AG09309 (cell line): ENCODE measurements at places on chromosomes 6 and 20.

DNA sequence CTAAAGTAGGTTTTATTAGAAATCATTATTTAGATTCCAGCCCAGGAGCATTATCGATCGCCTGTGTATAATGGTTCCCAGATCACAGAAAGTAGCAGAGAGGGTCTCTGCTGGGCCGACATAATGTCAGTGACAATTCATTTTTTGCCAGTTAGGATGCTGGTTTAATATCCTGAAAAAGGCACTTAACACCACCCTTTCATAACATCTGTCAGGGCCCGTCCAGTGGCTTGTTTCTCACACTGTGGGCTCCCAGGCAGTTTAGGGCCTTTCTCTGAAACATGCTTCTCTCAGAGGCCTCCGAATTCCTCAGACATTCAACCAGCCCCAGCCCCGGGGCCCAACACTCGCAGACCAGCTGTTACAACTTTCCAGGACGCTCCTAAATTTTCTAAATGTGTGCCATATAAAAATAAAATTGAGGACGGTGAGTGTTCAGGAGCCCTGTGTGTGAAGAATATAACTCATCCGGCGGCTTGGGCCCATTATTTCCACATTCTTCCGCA lies 108.6 kb upstream of the EYA4 start:
- no peak for DNase-seq

GRCh38 chr20:19633985-19634384 lies 124.1 kb upstream of the RIN2 start:
- peak; percentile 61 for DNase-seq

- no peak for DNase-seq
Measured at GRCh38 chr6:52361945-52362442, at the start of gene PAQR8. Gene PAQR8, plus strand, starts transcription at chr6:52362151. Its CDS starts 41,063 bp downstream, at chr6:52403214.

GRCh38 chr6:15800841-15801617 lies 138.2 kb upstream of the DTNBP1 start:
- DNase-seq: no peak

DNA sequence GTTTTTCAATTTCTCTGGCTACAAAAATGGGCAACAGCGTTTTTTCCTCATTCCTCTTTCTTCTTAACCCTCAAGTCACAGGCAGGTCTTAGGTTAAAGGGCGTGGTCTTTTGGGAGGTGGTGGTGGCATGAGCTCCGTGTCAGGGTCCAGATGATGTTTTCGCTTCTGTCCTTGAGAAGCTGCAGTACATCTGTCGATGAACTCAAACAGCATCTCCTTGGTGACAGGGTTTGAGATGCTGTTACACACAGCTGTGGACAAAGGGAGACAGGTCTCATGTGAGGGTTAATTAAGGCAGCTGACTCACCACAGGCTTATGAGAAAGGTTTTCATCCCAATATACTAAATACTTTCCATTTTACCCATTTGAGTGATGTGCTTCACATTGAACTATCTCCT lies 350.8 kb downstream of the RNGTT start:
- DNase-seq: no peak

- DNase-seq: no peak
Measured at GRCh38 chr20:39452583-39453340, 490.6 kb downstream of the DHX35 start.

DNA sequence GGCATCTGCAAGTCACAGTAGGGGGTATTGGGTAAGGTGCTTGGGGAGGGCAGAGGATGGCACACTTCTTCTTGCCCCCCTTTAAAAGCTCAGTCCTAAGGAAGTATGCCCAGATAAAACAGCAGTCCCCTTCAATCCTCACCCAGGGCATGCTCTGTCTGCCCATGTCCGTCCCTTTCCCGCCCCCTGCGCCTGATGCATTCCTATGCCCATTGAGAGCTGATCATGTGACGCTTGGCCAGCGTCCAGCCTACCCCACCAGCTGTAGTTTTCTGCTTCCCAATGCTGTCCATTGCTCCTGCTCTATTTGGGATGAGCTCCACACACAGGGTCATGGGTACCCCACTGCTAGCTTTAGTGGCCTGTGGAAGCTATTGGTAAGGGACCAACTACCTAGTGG lies 8.3 kb downstream of the SIGLEC1 start:
- no peak for DNase-seq

DNA sequence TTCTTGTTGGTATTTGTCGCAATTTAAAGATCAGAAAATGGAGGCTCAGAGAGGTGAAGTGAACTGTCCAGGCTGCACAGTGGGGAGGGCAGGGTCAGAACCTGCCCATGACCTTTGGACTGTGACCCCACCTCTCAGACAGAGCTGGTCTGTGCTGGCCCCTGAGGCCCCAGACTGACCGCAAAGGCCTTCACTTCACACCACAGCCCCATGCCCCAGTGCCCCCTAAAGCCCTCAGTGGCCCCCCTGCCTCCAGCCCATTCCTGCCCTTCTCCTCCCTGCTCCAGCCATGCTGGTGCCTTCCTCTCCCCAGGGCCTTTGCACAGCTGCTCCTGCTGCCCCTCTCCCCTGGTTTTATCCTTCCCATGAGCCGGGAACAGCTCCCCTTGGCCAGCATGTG lies 9.4 kb upstream of the RBBP8NL start:
- DNase-seq: no peak

DNA sequence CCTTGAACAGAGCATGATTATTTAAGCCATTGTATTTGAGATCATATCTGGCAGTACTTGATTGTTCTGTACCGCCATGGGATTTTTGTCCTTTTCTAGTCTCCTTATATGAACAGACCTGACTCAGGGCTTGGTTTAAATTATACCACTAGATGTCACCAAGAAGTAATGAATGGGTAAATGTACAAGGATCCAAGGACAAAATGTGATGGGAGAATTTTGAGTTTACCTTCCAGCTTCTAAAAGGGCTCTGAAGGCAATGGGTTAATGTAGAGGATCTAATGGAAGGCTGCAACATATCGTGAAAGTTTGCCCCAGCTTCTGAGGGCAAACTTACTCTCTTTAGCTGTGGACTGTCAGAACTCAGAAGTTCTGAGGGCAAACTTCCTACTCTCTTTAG lies 12.0 kb downstream of the RNF8 start:
- no peak for DNase-seq

DNA sequence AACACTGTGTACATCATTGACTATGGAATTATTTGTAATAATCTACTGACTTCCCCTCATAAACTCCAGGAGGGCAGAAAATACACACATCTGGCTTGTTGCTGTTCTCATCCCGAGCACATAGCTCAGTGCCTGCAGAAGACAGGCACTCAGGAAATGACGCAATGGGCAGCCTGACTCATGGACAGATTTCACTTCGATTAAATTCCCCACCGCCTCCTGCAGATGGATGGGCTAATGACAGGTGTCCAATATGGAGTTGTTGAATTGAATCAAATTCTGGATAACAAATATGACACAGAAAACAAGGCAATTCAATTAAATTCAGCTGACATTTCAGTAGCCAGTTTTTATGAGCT lies 9.1 kb downstream of the ANKRD60 start:
- DNase-seq: peak; percentile 82

- no peak for DNase-seq
Measured at GRCh38 chr6:132405143-132405915, 4.1 kb upstream of the MOXD1 start.

DNA sequence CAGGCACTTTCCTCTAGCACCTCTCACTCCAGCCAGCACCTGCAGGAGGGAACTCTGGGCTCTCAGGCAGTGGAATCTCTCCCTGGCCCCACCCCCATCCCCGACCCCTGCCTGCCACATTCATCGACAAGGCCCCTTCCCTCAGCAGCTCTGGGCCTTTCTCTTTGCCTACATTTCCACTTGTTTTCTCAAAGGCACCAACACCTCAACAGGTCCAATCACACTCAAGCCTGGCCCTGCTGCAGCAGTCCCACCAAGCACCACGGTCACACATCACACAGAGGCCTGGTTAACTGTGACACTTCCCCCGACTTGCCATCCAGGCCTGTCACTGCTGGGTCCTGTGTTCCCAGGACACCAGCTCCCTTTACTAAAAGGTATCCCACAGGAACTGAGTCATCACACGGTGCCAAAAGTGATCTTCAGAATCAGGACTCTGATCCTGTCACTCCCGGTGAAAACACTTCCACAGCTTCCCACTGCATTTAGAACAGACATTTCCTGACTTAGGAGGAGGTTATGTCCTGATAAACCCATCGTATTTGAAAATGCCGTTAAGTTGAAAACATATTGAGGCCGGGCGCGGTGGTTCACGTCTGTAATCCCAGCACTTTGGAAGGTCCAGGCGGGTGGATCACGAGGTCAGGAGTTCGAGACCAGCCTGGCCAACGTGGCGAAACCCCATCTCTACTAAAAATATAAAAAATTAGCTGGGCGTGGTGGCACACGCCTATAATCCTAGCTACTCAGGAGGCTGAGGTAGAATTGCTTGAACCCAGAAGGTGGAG lies 54.9 kb downstream of the MYH7B start:
- DNase-seq: no peak

GRCh38 chr6:84568971-84569370 lies 195.4 kb downstream of the TBX18 start:
- peak; percentile 43 for DNase-seq

GRCh38 chr20:38134427-38135270 lies 30.4 kb downstream of the TGM2 start:
- DNase-seq: no peak

DNA sequence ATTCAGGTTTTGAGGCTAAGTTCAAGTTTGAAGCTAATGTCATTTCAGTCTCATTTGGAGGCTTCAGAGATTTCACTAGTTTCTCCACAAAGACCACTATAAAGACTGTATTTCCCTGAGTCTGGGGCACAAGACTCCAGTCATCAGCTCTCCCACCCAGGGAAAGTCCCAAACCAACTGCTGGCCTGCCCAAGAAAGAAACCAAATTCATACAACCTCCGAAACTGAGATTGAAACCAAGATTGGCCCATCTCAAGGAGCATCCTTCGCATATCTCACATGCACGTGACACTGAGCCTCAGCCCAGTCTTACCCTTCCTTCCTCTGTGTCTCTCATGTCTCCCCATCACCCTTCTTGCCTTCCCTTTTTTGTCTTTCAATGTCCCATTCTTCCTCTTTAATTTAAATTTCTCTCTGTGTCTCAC lies 3.5 kb upstream of the LTA start:
- no peak for DNase-seq

- DNase-seq: no peak
Measured at GRCh38 chr6:148441454-148441911, 98.8 kb downstream of the SASH1 start.

DNA sequence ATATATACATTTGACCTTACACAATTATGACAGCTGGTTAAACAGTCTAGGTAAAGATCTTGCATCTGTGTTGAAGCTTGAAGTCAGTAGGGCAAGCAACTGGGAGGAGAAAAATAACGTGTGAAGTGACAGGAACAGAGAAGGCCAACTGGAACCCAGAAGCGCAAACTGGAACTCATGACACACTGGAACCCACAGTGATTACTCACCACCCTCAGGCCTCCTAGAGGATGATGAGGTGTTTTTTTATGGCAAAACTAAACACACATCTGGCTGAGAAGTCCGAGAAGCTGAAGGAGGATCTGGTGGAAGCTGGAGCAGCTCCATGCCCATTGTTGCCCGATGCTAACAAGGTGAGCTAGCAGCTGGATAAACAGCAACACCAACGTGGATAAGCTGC lies 108.1 kb downstream of the TMEM200A start:
- peak; percentile 65 for DNase-seq

DNA sequence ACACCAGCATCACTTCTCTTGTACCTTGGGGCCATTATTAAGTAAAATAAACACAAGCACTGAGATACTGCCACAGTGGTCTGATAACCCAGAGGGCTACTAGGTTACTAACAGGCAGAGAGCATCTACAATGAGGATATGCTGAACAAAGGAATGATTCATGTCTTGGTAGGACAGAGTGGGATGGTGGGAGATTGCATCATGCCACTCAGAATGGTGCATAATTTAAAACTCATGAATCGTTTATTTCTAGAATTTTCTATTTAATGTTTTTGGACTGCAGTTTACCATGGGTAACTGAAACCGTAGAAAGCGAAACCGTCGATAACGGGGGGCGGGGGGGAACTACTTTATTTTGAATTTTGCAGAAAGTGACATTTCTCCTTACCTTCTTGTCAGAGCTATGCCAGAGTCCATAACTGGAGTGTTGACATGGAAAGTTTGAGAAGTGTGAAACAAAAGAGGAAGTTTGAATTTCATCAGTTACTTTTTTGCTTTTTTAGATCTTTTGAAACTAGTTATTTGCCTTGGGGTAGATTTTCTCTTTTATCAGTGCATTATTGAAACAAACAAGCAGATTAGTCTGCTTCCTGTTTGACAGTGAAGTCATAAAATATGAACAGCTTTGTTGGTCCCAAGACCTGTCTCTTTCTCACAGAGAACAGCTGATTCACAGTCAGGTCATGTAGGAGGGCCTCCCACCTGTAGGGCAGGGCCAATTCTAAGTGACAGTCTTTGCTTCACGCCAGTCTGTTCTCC lies 124.9 kb downstream of the KLHL32 start:
- no peak for DNase-seq

- no peak for DNase-seq
Measured at GRCh38 chr20:35280523-35280922, 2.6 kb upstream of the MMP24OS start.

DNA sequence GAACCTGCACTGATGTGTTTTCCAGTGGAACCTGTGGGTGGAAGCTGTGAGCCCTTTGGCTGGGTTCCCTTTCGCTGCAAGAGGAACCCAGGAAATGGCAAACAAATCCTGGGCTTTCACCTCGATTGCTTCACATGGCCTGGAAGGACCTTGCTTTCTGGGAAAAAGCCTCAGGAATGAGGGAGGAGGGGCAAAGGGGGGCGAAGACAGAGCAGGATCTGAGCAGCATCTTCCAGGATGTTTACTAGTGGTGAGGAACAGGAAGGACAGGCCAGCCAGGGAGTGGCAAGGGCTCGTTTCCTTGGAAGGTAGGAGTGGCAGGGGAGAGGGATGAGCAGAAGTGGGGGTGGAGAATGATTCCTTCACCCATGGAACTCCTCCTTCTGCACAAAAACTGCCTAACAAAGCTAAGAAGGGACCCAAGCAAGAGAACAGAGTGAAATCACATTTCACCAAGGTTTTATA lies 5.9 kb downstream of the SLC2A10 start:
- DNase-seq: peak; percentile 68

GRCh38 chr6:125924169-125924568 lies 32.4 kb upstream of the HINT3 start:
- no peak for DNase-seq

- no peak for DNase-seq
Measured at GRCh38 chr6:154488802-154489437, 21.6 kb downstream of the CNKSR3 start.

DNA sequence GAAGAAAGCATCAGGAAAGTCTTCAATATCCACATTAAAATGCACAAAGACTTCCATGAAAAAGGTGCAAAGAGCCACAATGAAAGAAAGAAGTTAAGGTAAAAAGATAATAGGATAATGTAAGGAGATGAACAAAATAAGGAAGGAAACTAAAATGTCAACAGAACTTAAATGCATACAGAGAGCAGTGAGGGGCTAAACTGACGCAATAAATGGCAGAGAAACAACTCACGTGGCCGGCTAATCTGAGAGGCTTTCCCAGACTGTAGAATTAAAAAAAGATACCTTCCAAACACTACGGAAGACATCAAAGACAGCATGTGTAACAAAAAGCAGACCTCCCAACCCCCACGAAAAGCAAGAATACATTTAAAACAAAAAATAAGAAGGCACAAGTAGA lies 73.7 kb downstream of the GMDS start:
- no peak for DNase-seq

- DNase-seq: no peak
Measured at GRCh38 chr6:85677234-85677956, 34.7 kb upstream of the SYNCRIP start.
